Neural progenitor cell (in vitro differentiated cells): ENCODE measurements at places on chromosomes 12 and 14.

DNA sequence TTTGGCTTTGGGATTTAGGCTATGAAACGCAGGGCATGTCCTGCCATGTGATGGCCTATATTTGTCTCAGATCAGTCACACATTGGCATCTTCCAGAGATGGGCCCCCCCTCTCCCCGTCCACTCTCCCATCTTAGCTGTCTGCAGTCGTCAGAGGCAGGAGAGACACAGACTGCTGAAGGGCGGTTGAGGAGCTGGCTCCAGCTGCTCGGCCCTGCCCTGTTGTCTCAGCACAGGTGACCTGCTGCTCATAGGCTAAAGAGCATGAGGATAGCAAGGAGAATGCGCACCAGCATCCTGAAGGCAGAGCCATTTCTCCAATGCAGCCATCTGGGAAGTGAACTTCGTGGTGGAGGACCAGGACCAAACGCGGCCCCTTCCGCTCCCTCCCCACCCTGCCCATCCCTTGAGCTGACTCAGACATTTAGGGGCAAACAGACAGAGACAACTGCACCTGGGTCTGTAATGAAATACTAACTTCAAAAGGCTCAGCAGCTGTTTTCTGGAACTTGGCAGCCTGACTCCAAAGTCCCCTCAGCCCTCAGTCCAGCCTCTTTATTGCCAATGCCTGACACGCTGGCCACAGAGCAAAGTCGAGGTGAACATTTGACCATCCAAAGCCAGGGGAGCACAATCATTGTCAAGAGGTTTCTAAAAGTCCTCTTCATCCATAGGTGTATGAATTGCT, 22.3 kb downstream of the FZD10 start:
- DNase-seq = no peak

GRCh38 chr12:6935371-6936193, 7.8 kb downstream of the ATN1 start:
- DNase-seq = no peak

GRCh38 chr12:101857043-101857558, 20.3 kb upstream of the DRAM1 start:
- no peak for DNase-seq

DNA sequence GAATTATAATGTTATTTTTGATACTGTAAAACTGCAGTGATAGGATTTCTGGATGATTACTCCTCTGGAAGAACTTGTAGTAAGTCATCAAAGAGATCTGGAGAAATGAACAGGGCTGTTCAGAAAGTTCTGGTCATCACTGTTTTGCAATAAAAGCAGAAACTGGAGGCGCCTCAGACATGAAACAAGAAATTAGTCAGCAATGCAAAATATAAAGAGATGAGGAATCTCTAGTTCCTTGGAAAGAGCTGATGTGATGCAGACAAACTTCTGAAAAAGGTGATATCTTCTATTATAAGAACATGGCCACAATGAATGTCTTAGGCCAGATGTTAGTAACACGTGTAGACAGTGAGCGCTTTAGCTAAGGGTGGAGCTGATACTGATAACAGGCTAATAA, 9.5 kb downstream of the ACIN1 start:
- DNase-seq = no peak

DNA sequence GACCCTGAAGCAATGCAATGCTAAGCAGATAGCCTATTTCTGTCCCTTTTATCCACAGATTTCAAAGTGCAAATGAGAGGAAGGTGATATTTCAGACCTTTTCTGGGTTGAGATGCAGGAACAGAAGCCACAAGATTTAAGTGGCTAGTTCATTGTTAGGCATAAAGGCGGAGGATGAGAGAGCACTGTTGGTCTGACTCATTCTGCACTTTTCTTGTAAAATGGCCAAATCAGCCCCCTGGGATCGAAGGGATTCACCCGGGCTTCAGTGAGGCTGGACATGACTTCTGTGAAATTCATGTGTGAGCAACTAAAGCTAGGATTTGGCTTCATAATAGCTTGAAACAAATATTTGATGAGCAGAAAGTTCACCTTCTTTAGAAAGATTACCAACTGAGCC, 101.9 kb upstream of the OVCH1 start:
- no peak for DNase-seq

GRCh38 chr12:109588461-109589239, 15.1 kb downstream of the MVK start:
- DNase-seq = peak; percentile 27

DNA sequence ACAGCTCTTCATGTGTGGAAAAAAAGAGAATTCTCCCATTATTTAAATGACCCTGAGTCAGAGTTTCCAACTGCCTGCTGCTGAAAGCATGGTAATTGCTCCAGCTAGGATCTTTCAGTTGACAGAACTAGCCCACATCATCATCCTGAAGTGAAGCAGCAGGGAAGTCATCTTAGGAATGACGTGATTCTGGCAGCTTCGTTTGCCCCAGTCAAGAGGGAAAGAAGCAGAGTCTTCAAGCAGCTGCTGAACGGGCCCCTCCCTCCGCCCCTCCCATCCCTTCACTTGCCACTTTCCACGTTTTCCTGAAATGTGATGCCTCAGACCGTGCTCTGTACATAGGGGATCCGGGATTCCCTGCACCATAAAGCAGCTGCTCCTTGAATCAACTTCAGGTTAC, 455.0 kb upstream of the TMEM132C start:
- DNase-seq = peak; percentile 45

DNA sequence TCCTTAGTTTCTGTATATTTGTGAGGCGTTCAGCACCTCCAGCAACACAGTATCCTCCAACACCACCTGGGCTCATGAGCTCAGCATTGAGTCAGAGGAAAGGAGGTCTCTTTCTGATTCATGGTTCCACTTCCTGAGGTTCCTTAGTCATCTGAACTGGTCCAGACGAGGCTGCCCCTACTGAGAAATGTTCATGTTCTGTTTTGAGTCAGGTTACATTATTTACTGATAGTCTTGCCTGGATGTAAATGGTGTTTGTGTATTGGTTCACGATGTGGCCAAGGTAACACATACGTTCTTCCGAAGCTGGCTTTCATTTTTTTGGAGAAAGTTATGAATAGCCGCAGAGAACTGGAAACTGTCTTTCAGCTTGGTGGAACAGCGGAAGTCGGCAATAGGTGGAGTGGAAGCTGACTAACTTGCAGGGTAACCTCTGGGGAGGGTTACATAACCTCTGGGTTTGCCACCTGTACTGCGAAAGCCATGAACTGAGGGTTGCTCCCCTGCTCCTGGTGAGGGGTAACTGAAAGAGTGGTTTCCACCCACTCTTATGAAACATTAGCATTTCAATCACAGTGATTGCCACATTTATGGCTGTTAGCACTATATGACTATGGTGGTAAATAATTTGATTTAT, 42.2 kb upstream of the MANSC4 start:
- DNase-seq = no peak

DNA sequence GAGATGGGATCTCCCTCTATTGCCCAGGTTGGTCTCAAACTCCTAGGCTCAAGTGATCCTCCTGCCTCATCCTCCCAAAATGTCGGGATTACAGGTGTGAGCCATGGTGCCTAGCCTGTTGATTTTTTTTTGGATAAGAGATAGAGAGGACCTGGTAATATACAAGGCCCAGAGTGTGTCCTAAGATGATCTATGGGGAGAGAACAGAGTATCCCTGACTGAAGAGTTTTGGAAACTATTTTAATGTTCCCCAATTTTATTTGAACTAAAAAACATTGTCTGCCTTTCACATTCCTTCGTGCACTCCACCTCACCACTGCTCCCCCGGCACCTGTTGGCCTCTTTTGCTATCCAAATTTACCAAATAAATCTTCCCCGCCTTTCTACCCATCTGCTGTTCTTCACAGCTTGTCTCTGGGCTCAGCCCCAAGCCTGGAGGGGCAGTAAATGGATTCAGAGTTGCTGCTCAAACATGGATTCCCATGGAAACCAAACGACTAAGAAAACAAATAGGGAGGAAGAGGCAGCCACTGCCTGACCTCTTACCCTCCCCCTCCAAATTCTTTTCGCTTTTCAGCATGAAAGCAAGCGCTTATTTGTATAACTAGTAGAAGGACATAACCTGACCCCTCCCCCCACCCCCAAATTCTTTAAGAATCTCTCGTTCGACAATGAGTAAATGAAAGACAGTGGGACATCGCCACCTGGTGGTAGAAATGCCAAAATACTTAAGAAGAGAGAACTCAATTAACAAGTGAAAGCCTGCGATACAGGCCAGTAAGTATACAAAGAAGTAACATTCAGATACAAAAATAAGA, 22.6 kb downstream of the OR10G3 start:
- peak; percentile 97 for DNase-seq

GRCh38 chr14:104390221-104390931, 189.2 kb upstream of the C14orf180 start:
- DNase-seq = no peak

DNA sequence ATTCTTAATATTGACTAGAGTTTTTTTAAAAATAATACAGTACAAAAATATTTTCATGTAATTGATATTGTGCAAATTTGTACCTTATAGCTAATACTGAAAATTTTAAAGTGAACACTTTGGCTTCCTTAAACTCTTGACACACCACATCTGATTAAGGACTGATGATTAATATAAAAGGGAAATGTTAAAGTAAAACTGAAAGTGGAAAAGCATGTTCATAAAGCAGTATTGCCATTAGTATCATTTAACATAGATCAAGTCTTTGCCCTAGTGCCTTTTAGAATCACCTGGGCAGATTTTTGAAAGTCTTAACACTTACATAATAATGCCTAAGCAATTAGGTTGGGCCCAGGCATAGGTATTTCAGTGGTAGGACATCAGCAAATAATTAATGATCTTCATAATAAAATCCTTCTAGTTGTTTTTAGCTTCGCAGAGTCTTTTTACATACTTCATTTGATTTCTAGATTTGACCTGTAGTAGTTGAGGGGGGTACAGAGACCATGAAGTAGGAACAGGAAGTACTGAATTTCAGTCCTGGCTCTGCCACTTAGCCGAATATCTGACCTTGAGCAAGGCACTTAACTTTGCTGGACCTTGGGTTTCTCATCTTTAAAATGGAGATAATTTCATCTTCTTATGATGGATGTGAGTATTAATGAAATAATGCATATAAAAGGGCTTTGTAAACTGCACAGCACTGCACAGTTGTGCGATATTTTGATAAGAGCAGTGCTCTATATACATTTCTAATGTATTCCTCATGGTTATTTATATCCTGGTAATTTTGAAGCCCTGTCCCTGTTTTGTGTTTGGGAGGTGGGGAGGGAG, 43.7 kb downstream of the MARK3 start:
- DNase-seq = no peak

GRCh38 chr12:356276-356988, 32.7 kb downstream of the KDM5A start:
- no peak for DNase-seq

DNA sequence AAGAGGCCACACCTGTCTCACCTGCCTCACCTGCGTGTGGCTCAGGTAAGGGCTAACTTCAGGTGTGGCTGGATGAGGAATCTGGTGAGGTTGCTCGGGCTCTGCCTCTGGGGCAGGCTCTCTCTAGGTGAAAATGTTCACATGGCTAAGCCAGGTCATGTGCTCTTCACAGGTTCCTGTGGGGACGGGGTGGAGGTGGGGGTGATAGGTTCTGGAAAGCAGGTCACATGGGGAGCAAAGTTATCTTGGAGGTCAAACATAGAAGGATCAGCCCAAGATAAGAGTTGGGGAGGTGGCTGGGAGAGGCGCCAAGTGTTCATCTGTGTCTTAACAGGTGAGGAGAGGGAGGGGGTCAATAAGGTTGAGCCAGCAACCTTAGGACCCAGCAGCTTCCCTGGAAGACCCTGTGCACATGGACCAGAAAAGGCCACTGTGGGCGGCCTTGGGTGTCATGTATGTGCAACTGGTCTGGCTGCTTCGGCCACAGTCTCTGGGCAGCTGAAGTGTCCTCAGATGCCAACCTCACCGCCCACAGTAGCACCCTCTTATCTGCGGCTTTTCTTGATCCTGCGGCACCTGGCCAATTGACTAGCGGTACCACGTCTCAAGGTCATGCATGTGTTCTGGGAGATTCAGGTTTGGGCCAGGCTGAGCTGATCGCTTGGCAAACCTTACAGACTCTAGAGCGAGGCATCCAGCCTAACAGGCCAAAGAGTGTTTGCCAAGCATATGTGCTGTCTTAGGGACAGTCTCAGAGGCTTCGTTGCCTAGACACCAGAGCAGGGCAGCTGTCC, 60.5 kb downstream of the CACNA1C start:
- DNase-seq = no peak

GRCh38 chr14:56811593-56812363, 1.5 kb upstream of the OTX2 start:
- peak; percentile 71 for DNase-seq

- no peak for DNase-seq
These were observed 153.6 kb downstream of the PAH start for GRCh38 chr12:102763471-102763870.

DNA sequence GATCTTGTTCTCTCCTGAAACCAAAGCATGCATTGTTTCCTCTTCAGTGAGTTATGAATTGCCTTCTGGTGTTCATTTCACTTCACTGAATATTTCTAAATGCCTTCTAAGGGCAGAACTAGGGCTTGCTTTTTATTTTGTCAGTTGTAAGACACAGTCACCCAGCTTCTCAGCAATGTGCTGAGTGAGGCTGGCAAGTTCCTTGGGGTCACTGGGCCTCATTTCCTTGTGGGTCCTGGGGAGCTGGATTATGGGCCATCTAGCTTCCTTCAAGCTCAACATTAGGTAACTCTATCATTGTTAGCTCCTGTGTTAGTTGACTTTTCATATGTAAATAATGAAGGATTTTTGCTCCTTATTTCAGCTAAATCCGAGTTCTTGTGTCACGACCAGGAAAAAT, 13.8 kb downstream of the ASCL4 start:
- DNase-seq = no peak

- DNase-seq = no peak
These were observed 4.7 kb upstream of the PPP1R1A start for GRCh38 chr12:54593135-54593534.

DNA sequence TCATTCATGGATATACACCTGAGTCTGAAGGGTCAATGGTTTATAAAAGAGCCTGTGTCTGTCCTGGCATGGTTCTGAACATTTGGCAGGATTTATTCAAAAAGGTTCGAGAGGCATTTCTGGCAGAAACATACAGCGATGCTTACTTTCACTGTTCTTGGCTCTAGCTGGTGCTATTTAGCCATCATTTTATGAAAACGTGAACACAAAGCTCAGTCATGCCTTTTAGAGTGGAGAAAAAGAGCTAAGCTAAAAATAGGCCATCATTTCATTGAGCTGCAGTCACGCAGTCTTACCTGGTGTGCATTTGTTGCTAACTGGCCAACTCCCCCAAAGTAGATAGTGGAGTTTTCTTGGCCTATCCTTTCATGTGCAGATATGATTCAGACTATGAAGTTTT, 1209.5 kb downstream of the SLC16A7 start:
- DNase-seq = no peak

DNA sequence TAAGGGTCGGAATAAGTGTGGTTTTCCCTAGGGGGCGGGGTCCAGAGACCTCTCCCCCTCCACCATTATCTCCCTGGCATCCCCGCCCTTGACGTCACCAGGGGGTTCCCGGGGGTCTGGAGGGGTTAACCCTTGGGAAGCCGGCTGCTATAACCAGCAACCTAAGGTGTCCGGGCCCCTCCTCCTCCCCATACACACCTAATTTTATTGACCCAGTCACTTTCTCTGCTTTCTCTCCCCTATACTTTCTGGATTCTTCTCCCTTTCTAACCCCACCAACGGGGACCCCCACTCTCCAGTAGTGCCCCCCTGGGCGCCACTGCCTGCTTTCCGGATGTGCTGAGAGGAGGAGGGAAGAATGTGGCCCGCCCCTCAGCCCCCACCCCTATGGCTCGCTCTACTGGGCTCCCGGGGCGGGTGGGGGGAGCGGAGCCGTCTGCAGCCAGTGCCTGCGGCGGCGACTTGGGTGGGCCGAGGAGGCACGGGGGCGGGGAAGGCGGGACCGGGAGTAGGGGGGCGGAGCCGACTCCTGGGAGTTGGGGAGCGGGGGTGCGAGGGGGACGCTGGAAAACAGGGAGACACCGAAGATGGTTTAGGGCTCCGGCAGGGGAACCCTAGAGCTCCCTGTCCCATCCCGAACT, 1.8 kb downstream of the GLI1 start:
- DNase-seq = peak; percentile 87
